ENCODE measurements at places on chromosomes 1 and 21.

DNA sequence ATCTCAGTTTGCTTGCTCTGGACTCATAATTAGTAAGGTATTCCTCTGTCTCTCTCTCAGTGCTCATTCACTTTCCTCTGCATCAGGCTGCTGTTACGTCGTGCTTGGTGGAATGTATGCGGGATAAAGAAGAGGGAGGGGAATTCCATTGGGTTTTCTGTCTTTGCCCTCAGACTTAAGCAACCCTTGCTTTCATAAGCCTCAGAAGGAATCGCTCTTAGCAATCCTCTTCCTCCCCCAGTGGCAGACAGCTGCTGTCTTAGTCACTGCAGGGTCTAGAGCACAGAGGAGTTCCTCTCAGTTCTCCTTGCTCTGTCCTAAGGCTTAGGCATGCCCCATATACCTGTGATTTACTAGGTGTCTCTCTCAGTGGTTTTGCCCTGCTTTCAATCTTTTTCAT lies 19.1 kb upstream of the NTMT2 start:
- no peak for DNase-seq

DNA sequence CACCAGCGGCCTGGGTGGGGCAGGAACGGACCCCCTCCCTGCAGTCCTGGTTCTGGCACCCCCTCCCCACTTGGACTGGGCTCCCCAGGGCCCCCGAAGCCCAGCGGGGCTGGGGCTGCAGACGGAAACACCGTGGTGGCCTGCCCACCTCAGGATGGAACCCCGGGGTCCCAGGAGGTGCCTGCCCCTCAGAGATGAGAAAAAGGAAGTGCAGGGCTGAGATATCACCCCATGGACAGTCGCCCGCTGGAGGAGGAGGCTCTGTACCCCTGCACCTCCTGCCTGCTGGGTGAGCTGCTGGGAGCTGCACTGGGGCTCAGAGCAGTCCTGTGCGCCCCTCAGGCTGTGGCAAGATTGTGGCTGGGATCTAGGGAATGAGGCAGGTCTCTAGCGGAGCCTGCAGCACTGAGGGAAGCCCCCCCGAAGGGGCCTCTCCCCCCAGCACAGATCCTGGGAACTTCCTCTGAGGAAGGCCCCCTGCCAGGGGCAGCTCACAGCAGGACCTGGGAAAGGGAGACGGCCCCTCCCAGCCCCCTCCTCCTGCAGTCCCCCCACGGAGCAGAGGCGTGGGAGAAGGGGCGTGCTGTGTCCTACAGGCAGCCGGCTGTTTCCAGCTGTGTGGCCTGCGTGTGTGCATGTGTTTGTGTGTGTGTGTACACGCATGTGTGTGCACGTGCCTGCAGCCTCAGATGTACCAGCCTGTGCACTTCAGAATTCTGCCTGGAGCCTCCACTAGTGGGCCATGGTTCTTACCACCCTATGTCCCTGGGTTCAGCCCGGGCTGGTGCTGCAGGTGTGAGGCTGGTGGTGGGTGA lies 6.9 kb downstream of the AGRN start:
- DNase-seq, result no peak

DNA sequence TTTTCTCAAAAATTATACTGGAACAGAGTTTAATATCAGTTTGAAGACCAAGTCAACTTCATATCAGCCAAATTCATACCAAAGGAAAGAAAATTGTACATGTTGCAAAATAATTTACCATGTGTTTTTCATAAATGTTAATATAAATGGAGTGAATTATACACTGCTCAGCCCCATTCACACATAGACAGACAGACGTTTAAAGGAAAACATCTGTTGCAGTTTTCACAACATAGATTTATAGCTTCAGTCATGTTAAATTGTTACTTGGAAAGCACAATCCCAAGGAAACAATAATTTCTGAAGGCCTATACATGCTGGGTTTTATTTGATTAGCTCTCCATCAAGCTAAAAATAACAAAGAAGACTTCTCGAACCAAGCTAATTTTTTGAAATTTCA lies 27.8 kb upstream of the HYI start:
- no peak for DNase-seq

DNA sequence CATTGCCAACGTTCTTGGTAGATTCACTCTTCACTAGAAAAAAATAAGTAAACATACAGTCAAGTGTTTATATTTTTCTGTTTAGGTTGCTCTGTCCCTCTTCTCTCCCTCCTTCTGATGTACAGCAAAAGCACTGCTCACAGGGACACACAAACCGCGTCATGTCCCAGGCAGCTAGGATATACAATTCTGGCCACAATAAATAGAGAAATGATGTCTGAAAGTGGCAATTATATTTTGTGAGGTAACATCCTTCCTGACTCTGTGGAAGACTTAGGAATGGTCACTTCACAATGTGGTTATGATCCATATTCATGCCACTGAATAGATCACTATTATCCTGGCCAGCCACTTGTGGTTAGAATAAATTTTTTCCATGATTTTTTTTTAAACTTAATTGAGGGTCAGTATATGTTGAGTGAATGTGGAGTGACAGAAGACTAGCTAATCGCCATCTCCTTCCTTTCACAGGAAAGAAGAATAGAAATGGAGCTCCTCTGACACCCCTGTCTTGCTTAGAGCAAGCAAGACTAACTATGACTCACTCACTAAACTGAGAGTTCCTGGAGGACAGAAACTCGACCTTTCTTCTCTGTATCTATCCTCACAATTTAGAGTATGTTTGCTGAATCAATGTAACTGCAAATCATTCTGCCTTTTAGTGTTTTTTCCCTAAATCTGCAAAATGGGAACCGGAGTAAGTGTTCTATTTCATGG lies 54.0 kb downstream of the ZNHIT6 start:
- no peak for DNase-seq

All from left renal cortex interstitium (tissue), 4 donors.